ENCODE measurements at places on chromosomes 3 and 15. TPM values are rescaled to one million over a fixed set of nuclear protein-coding genes. Genes with fewer than 3 reads are reported as not detected.
A peak's percentile ranks its signal among the peaks of the same experiment; 100 is the strongest.

DNA sequence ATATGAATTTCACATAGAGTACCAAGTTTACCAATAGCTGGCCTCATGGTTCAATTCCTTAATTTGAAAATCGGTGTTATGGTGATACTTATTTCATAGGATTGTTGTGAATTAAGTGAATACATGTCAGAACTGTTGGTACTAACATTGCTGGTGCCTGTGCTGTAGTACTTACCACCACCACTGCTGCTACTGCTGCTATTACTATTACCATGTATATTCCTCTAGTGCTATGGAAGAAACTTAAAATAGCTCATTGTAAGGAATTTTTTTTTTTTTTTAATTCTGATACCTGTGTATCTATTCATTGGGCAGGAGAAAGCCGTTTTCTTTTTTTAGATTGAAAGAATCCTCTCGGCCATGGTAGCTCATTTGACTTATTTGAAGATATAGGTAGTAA, 3.6 kb downstream of the FYTTD1 start:
- DNase-seq = peak; percentile 18

DNA sequence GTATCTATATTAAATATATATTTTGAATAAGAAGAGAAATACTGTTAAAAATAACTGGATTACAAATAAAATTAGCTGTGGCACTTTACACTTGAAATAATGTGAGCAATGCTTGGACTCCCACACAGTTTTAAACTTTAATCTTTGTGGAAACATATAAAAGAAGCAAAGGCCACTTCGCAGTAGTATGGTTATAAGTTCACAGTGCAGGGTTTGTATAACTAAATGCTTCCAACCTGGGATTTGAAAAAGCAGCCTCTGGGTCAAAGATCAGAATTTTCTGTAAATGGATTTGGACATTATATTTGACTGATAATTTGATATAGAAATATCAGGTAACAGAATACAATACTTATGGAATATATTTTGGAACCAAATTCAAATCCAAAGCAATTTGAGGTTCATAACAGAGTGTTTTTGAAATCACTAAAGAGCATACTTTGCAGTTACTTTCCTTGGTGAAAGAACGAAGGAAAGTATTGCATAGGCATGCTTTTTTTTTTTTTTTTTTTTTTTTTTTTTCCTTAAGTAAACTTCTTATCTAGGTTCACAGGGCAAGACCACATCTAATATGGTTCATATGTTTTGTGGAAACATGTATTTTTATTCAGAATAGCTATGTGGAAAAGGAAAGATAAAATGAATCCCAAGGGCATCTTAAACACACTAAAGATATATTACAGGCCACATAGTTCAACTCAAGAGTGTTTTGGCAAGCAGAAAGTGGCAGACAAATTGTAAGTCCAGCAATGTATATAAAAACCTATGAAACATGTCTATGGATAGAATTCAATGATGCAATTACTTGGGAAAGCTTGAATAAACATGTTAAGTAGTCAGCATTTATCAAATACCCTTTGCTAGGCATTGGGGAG, 47.1 kb upstream of the SGO1 start:
- DNase-seq = no peak

DNA sequence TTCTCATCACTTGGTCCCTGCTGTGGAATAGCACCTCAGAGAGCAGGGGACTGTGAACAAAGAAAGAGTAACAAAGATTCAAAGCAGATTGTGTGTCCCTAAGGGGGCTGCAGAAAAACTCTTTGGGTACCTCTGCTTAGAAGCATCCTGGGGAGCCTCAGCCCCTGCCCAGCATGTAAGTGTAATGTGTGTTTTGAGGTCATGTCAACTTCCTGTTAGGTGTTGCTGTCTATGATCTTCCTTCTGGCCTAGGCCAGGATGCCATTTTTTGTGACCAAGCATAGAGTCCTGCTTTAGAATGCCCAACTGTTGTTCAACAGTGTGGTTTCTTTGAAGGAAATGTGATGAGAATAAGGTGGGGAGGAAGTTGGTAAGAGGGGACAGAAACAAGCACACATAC, 77.1 kb upstream of the BCL6 start:
- no peak for DNase-seq

DNA sequence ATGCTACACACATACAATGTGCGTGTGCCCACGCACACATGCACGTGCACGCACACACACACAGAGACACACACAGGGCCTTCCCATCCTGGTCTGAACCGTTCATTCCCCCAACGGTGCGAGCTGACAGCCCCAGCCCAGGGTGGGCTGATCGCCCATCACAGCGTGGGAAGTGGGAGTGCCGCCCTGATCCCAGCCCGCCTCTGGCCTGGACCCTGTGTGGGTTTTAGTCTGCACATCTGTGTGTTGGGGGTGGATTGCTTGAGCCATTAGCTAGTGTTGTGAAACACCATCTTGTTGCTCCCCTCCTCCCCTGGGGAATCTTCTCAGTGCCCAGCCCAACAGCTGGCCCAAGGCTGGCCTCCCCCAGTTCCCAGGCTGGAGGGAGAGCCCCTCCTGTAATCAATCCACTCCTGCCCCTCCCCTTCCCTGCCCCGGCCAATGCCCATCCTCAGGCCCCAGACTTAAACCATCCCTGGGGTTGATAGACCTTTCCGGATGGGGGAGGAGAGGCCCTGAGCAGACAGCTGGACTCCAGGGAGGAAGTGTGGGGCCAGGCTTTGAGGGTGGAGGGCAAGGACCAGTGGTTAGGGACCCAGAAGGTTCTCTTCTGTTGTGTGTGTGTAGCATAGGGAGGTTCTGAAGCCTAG, 8.3 kb downstream of the SEMA3G start:
- no peak for DNase-seq

DNA sequence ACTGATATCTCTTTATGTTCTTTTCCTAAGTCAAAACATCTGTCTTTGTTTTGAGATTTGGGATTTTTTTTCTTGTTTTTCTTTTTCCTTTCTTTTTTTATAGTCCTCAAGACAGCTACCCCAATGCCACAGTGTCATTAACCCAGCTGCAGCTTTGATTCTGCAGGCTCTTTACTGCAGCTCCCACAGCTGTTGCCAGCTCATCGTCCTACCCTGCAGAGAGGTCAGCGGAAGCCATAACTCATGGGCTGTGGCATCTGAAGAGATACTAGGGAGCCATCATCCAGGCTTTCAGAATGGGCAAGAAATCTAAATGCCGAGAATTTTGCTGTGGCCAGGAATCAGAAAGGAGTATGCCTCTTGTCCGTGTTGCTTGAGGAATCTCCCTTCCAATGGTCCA, 44.3 kb upstream of the SLC24A5 start:
- DNase-seq = no peak

DNA sequence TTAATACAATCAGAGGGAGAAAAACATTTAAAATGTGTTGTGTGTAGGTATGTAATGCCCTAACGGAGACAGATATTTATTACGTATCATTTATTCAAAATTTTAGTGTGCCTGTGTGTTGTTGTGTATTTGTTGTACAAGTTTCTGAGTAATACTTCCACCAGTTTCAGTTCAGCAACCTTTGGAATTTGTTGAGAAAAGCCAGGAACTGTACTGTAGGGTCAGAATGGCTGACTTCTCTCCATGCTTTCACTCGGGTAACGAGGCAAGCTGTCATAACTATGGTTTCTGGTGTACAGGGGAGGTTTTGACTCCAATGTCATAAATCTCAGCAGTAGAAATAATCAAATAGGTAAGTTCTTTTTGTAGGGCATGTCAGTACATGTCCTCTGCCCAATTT, 23.8 kb upstream of the CNTN6 start:
- DNase-seq = no peak

DNA sequence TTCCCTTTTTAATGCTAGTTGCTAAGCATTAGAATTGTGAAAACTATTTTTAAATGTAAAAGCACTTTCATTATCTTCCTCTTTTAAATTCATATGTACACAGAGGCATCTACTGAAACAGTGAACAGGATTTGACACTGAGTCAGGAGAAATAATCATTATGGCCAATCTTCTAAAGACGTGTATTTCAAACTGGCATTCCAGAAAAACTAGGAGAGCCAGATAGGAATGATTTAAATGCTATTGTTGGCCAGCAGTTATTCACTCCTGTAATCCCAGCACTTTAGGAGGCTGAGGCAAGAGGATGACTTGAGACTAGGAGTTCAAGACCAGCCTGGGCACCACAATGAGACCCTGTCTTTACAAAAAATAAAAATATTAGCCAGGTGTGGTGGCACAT, 67.6 kb upstream of the RAP2B start:
- no peak for DNase-seq

- DNase-seq = no peak
Observed at GRCh38 chr15:87986776-87987175, 269.8 kb downstream of the NTRK3 start.

- DNase-seq = no peak
Observed at GRCh38 chr3:158936530-158937113, 134.8 kb downstream of the MFSD1 start.

GRCh38 chr15:28955160-28955992, 69.6 kb downstream of the APBA2 start:
- peak; percentile 79 for DNase-seq

GRCh38 chr15:67327312-67327711, 72.7 kb downstream of the IQCH start:
- DNase-seq = no peak

- DNase-seq = no peak
Observed at GRCh38 chr3:32309654-32310242, 71.3 kb downstream of the CMTM8 start.

- peak; percentile 96 for DNase-seq
Observed at GRCh38 chr15:74497584-74497983, 36.6 kb upstream of the UBL7 start.

DNA sequence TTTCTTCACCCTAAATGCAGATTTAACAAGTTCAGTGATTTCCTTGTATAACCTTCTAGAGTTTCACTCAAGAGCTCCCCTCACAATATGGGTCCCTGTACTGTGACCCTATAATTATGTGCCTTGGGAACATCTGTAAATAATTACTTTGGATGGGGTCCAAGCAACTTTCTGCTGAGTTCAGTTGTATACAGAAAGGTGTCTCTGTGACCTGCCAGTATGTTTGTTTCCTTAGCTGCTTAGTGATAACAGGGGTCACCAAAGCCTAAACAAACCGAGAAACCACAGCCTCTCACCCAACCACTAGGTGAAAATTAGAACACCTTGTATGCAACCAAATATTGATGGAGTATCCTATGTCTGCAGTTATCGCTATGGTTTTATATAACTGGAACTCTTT, 29.8 kb upstream of the SLC25A36 start:
- DNase-seq = no peak

DNA sequence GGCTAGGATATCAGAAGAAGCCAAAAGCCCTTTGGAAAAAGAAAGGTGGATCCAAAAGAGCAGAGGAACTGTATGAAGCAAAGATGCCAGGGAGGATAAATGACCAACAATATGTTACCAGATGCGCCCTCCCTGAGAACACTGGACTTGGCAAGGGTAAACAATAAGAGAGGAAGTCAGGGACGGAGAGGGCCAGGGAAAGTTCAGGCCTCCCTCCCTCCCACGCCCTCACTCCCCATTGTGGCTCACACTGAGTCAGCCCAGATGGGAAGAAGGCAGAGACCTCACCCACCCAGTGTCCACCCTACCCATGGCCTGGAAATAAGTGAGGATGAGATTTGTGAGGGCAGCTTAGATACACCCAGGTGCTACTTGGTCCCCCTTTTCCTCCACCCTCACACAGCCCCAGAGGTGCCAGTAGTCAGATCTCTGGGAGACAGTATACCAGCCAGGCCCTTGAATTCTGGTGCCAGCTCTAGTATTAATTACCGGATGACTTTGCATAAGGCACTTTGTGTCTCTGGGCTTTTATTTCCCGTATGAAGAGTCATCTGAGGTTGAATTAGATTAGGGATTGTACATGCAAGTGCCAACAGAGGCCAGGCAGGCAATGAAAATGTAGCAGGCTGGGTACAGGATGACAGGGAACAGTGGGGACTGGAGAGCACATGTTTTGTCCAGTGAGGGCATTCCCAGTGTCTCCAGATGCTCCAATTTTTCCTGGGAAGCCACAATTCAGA, 35.1 kb upstream of the FRMD4B start:
- DNase-seq = no peak

GRCh38 chr3:81998139-81998755, 236.8 kb upstream of the GBE1 start:
- no peak for DNase-seq

GRCh38 chr15:83413054-83413719, 34.0 kb upstream of the SH3GL3 start:
- no peak for DNase-seq

GRCh38 chr15:62901909-62902546, 140.5 kb upstream of the TPM1 start:
- no peak for DNase-seq

DNA sequence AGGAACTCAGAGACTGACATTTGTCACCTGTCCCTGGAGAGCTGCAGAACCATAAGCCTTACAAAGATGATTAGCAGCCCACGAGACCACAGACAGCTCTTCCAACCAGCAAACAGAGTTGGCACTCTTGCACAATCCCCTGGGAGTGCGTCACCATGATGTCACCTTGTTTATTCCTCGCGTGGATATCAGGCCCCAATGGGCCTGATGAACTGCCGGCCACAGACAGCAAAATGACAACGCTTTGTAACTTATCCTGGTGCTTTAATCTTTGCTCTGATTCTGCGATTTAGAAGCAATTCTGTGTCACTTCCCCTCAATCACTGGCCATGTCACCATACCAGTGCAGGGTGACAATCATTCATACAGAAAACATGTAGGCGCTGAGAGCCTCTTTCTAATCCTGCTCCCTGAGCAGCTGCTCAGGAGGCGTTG, 89.2 kb downstream of the TAMM41 start:
- DNase-seq = peak; percentile 41

GRCh38 chr3:112086875-112087524, 811 bp downstream of the C3orf52 start:
- DNase-seq = peak; percentile 82

DNA sequence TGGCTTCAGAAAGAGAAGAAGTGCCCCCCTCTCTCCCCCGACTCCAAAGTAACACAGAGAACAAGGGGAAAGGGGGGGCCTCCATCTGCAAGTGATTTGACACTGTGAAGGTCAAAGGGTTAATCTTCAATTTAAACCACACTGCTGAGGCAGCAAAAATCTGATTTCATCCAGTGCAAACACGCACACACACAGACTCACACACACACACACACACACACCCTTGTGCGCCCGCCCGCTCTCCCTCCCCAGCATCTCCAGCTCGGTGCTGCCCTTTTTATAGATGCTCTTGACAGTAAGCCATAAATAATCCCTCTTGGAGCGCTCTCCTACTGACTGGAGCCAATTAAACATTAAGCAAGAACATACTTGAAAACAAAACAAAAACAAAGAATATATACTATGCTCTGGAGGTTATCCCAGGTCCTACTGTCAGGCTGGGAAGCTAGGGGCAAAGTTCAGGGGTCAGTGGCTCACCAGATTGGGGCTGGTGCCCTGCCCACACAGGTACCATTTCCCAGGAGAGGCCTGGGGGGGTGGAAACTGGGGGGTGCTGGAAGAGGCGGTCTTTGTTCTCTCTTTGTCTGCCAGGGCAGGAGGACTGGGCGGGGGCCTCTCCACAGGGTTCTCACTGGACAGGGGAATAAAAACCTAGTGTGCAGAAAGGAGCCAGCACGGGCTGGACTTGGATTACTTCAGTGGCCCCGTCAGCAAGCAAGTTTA, 16.3 kb downstream of the BMF start:
- DNase-seq = no peak

AGBL1 gene
- total RNA-seq = not detected

HESX1 gene
- total RNA-seq = not detected

RCCD1 gene
- total RNA-seq = 9.2 TPM

CFAP44 gene
- 9.0 TPM for total RNA-seq

NR2E3 gene
- total RNA-seq = 0.35 TPM

ACVR2B gene
- total RNA-seq = 1.8 TPM

CDHR4 gene
- total RNA-seq = not detected

DPPA2 gene
- not detected for total RNA-seq

CLDN16 gene
- not detected for total RNA-seq

CHSY1 gene
- 19.5 TPM for total RNA-seq

MOBP gene
- not detected for total RNA-seq

IQCF5 gene
- total RNA-seq = not detected

All from PC-3 (cell line).